ENCODE measurements at places on chromosomes 1 and 21.

DNA sequence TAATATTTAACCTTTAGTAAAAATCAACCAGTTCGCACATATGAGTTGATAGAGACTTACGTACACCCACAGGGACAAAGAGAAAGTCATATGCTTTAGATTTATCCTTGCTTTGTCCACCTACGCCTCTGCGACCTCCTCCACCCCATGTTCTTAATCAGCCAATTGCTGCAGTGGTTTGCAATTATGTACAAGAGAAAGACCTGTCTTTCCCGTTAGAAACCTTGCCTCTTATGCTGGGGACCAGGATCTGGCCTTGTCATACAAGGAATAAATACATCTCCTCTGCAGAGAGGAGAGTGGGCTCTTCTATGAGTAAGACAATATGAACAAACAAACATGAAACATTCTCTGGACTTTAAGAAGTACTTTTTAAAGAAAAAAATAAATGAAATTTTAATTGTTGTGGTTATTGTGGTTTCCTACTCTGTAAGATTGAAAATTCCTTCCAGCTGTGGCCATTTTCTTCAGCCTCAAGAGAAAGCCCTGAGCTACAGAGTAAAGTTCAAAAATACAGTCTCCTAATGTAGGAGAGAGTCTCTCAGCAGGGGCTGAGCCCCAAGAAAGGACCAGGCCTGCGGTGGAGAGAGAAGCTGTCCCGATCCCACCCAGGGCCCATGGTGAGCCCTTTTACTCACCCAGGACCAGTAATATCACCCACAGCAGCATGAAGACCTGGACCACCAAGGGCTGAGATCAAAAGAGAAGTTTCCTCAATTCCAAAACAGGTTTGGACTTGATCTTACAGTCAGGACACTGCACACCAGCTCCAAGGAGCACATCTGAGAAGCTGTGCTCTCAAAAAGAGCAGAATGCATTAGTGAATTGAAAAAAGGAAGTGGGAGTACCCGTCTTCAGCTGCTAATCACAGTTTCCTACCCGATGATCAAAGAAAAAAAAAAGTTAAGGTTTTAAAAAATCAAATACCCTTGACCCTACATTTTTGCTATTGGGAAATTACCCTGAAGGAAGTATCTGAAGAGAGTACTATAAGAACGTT is at the start of gene FCRL5:
TSS of gene FCRL5 (minus strand) at position 822 of the 1,000 bp plus-strand sequence. CDS start at position 669, 153 bp downstream.
- no peak for DNase-seq

DNA sequence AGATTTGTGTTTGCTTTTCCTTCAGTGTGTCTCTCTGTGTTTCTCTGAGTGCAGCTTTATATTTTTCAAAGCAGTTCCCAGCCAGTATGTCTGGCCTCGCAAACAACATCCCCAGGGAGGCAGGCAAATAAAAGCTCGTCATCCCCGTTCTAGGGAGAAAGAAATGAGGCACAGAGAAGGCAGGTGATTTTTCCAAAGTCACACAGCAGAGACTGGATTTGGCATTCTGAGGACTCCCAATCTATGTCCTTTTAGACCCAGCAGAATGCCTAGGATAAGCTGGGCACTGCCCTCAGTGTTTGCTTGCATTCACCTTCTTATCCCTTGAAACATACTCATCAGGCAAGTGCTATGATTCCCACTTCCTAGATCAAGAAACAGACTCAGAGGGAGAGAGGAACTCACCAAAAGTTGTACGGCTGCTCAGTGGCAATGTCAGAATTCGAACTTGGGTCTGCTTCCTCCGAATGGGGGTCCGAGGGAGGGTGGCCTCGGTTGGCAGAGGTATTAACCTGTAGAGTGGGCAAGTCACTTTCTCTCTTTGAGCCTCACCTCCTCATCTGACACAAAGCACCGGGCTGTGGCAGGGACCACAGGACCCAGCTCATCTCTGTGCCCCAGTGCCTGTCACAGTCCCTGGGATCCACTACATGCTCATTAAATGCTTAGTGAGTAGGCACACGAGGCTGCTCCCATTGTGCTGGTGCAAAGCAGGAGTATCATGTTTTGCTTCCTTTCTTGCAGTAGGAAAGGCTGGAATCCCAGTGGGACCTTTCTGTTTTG is 4.2 kb downstream of the RAP1GAP start:
- DNase-seq = no peak

GRCh38 chr1:219876798-219877209 is 51.6 kb downstream of the SLC30A10 start:
- no peak for DNase-seq

- DNase-seq = no peak
Observed at GRCh38 chr1:8870616-8871538, 7.6 kb downstream of the ENO1 start.

- no peak for DNase-seq
Observed at GRCh38 chr21:18411565-18411964, 8.0 kb upstream of the TMPRSS15 start.

DNA sequence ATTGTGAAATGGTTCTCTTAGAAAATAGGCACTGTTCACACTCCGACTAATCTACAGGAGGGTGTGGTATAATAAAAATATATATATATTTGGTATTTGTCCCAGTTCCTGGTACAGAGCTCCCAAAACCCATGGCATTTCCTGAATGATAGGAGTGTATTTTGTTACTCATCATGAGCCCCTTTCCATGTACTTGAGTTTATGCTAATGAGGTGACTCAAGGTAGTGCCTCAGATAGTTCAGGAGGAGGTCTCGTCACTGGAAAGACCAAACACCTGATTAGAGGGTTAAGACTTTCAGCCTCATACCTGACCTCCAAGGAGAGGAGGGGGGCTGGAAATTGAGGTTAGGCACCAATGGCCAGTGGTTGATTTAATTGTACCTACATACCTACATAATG is 57.9 kb downstream of the TTC3 start:
- DNase-seq = no peak

GRCh38 chr21:35768187-35768586 is 292.1 kb downstream of the SETD4 start:
- no peak for DNase-seq

DNA sequence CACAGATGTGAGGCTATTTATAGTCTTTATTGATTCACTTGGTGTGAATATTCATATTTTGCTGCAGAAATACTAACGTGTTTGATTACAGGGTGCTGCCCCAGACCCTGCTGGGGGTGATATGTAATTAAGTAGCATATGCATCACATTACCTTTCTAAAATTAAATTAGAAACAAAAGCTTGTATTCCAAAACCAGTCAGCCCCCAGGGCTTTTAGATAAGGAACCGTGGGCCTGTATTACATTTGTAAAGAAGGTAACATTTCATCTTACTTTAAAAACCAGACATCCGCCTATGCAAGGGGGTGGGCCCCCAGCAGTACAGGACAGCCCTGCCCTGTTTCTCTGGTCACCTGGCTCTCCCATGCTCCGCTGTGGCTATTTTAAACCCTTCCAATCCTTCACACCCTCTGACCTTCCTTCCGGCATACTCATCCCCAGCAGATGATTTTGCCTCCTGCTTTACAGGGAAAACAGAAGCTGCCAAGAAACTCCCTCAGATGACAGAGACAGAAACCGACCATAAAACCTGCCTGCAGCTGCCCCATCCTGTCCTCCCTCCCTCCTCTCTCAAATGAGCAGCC is 22.0 kb upstream of the KCNC4 start:
- no peak for DNase-seq

GRCh38 chr1:51850420-51851223 is 27.9 kb downstream of the NRDC start:
- DNase-seq = no peak

DNA sequence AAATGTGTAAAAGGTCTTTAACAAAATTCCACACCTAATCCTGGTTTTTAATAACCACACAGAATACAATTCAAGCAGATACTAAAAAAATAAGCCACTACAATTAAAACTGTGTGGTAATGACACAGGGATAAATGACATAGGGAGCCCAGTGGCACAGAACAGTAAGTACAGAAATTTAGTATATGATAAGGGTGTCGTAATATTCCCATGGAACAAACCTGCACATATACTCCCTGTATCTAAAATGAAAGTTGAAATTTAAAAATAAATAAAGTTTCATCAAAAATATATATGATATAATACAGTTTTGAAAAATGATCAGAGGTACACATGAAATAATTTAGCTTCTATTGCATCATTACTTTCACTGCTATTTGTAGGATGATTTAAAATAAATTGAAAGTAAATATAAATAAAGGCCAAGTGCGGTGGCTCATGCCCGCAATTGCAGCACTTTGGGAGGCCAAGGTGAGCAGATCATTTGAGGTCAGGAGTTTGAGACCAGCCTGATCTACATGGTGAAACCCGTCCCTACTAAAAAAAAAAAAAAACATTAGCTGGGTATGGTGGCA is 56.5 kb downstream of the COLGALT2 start:
- no peak for DNase-seq

DNA sequence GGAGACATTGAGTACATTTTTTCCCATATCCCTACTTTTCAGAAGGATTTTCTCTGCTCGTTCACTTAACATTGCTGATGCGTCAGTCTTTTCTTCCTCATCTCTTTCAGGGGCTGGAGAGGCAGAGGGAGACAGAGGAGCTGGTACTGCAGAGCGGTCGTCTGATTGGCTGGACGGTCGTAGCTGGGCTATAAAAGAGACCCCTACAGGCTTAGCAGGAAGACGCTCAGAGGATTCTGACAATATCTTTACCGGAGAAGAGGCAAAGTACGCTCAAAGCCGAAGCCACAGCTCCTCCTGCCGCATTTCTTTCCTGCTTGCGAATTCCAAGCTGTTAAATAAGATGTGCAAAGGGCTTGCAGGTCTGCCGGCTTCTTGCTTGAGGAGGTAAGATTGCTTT is at the start of gene RGS4:
TSS of gene RGS4 (plus strand) at position 220 of the 400 bp plus-strand sequence. CDS start at position 344, 124 bp downstream.
- no peak for DNase-seq

- no peak for DNase-seq
Observed at GRCh38 chr1:89733748-89734147, 87.1 kb upstream of the LRRC8D start.

DNA sequence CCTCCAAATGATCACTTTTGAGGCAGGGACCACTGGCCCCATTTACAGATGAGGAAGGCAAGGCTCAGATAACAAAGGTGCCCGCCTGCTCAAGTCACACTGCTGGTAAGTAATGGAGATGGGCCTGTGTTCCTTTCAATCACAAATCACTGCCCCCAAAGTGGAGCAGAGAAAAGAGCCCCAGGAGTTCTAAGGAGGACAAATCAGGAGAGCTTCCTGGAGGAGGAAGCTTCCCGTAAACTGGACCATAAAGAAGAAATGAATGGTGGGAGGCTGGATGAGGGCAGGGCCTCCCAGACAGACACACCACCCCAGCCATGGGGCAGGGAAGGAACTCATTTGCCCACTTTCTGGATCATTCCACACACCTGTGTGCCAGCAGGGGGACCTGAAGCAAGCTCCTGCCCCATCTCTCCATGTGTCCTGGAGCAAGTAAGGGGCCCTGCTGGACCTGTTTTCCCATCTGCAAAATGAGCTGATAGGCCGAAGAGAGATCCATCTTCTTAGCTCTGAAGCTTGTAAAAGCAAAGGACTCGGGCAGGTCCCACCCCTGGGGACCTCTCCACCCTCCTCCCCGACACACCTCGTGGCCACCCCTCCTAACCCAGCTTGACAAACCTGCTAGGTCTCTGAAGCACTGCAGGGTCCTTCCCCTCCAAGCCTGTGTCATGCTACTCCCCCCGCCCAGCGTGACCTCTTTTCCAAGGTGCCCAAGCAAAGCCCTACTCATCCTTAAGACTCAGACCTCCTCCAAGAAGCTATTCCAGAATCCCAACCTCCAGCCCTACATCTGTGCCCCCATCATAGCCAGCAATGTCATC is 5.5 kb downstream of the LAPTM5 start:
- DNase-seq = no peak

DNA sequence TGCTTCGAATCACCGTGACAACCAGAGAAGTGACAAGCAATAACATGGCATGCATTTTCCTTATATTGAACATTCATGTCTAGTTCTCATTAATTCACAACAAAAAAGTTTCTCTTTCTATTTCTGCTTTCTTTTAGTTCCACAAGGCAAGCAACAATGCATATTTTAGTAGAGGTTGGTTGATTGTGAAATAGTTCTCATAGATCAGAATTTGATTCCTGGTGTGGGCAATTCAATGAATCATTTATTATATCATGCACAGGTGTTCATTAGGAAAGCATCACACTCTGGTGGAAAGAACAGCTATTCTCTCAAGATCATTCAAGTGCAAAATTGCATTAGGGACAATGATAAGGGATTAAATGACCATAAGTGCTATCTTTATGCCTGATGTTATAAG is 980.9 kb downstream of the BRINP3 start:
- DNase-seq = no peak

DNA sequence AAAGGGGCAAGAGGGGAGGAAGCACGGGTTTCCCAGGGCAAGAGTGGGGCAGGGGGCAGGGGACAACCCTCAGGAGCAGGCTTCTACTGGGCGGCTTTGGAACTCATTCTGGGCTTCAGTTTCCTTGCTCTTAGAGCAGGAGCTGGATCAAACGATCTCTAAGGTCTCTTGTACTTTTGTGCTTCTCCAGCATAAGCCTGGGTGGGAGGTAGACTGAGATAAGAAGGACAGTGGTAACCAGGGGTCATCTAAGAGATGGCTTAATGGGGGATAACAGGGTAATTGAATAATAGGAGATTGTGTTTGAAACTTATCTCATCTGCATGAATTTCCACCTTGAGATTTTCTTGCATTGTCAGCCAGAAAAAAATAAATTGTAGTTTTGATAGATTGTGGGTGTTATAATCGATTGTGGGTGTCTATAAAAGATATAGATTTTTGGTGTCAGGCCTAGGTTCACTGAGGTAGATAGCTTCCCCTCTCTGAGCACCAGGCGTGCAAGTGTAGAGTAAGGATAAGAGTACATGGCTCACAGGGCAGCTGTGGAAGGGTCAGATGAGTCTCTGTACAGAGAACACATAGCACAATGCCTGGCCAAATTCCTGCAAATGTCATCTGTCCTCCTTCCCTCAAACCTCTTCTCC is 68.0 kb downstream of the CD58 start:
- no peak for DNase-seq

GRCh38 chr1:198713081-198713480 is 74.2 kb downstream of the PTPRC start:
- no peak for DNase-seq

DNA sequence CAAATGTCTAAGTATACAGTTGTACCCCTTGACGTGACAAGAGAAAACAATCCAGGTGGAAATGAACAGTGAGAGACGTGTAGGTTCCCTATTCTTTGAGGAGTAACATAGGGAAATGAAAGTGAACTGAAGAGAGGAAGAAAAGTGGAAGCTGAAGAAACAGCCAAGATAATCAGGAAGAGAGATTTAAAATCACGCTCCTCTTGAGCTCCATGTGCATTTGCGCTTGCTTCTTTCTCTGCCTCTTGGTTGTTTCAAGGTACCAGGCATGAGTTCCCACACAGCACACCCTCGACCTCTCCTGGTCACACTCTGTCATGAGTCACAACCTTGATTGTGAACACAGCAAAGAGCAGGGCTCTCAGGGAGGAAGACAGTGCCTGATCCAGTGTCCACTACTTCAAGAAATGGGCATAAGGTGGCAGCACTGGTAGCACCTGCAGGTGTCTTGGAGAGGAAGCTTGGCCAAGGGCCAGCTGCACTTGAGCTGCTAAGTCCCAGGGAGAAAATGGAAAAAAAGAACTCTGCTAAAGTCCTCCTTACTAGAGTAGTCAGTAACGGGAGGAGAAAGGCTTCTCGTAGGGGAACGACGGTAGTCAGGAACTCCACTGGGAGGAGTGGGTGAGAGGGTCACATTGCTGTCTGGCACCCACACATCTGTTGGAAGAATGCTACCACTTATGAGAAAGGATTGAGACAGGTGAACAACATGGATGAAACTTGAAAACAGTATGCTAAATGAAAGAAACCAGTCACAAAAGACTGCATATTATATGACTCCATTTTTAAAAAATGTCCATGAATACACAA is 18.3 kb upstream of the ARID1A start:
- DNase-seq = peak; percentile 73

GRCh38 chr1:35883635-35884101 is 659 bp downstream of the AGO1 start:
- peak; percentile 24 for DNase-seq

GRCh38 chr1:3775490-3776230 is 3.1 kb downstream of the SMIM1 start:
- DNase-seq = peak; percentile 35
